ENCODE measurements at places on chromosomes 2 and 18. TPM values are rescaled to one million over a fixed set of nuclear protein-coding genes. Genes with fewer than 3 reads are reported as not detected.

The MARCHF4 gene
- 2.7 TPM for total RNA-seq

The MC5R gene
- total RNA-seq = not detected

The TACR1 gene
- not detected for total RNA-seq

The DRC1 gene
- total RNA-seq = not detected

The NDUFB3 gene
- 89.9 TPM for total RNA-seq

The TRPM8 gene
- 0.90 TPM for total RNA-seq

The ERICH2 gene
- total RNA-seq = not detected

The WDR43 gene
- total RNA-seq = 68.1 TPM

The PROKR1 gene
- total RNA-seq = not detected

The KCNS3 gene
- total RNA-seq = 1.1 TPM

The FEV gene
- not detected for total RNA-seq

The TGFA gene
- not detected for total RNA-seq

The CTDSP1 gene
- total RNA-seq = 69.7 TPM

The ATP6V1C2 gene
- total RNA-seq = not detected

The RAB27B gene
- 30.9 TPM for total RNA-seq

The ALPI gene
- total RNA-seq = not detected

The SERPINB11 gene
- total RNA-seq = not detected

The MRPL53 gene
- 23.7 TPM for total RNA-seq

The EPAS1 gene
- total RNA-seq = 14.8 TPM

The PAX8 gene
- 2.3 TPM for total RNA-seq

The IL36B gene
- not detected for total RNA-seq

The NOL4 gene
- not detected for total RNA-seq

The TMEM87B gene
- total RNA-seq = 31.6 TPM

The UPP2 gene
- total RNA-seq = not detected

The DCC gene
- total RNA-seq = not detected

The G6PC2 gene
- not detected for total RNA-seq

Measured in LHCN-M2 (cell line).